ENCODE measurements at places on chromosomes 7 and 10. TPM values are rescaled to one million over a fixed set of nuclear protein-coding genes. Genes with fewer than 3 reads are reported as not detected.

GRCh38 chr10:44353128-44353390, 31.8 kb downstream of the CXCL12 start:
- no peaks in the 10 kb centered on the region for H3K36me3 ChIP-seq
- H3K4me1 ChIP-seq: no peaks in the 10 kb centered on the region
- H3K27me3 ChIP-seq: no peaks in the 10 kb centered on the region
- H3K27ac ChIP-seq: no peak overlapping the region
- peak; percentile 53 for DNase-seq

DNA sequence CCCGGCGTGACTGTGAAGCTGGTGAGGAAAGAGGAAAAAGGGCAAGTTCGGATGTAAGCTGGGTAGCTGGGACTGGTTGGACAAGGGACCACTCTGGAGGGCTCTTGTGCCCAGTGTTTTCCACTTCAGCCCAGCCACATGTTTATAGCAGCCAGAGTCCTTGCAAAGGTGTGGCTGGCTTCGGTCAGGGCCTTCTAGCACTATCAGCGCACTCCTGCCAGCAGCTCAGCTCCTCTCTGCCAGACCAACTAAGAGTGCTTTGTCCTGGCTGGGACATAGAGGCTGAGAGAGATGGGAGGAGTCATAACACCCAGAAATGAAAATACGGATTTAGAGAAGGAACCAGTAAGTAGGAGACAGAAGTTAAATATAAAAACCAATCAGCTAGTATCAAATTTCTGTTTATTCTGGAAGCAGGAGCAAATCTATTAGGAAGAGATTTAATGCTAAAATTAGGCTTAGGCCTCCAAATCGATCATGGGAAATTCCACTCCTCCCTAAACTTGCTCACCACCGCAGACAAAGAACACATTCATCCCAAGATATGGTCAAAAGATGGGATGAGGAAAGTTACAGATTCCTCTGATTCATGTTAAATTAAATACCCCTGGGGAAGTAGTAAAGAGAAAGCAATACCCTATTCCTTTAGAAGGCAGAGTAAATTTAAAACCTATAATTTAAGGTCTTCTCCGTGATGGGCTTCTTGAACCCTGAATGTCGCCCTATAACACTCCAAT, 135.0 kb downstream of the RALA start:
- H3K36me3 ChIP-seq: no peaks in the 10 kb centered on the region
- no peak for DNase-seq
- H3K27ac ChIP-seq: no peak overlapping the region

DNA sequence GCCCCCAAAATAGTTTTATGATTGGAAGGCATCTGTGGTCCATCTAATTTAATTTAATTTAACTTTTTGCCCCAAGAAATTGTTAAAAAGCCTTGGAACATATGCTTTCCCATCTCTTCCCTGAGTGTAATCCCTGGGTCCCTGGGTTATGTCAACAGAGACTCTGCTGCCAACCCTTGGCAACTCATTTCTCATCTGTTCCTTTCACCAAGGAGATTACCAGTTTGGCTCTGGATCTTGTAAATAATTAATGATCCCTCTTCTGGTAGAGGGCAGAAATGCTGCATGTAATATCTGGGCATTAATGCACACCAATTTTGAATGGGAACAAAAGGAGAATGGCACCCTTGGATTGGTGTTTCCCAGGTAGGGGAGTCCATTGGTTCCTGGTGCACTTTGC, 514.2 kb downstream of the CCSER2 start:
- no peak overlapping the region for H3K4me3 ChIP-seq
- no peak for DNase-seq
- H3K36me3 ChIP-seq: no peaks in the 10 kb centered on the region
- H3K4me1 ChIP-seq: no peaks in the 10 kb centered on the region
- H3K27ac ChIP-seq: no peak overlapping the region

GRCh38 chr7:94559972-94560371, 50.4 kb downstream of the CASD1 start:
- H3K36me3 ChIP-seq: no peaks in the 10 kb centered on the region
- no peaks in the 10 kb centered on the region for H3K4me1 ChIP-seq
- no peak overlapping the region for H3K27ac ChIP-seq
- no peak overlapping the region for H3K4me3 ChIP-seq
- DNase-seq: no peak

DNA sequence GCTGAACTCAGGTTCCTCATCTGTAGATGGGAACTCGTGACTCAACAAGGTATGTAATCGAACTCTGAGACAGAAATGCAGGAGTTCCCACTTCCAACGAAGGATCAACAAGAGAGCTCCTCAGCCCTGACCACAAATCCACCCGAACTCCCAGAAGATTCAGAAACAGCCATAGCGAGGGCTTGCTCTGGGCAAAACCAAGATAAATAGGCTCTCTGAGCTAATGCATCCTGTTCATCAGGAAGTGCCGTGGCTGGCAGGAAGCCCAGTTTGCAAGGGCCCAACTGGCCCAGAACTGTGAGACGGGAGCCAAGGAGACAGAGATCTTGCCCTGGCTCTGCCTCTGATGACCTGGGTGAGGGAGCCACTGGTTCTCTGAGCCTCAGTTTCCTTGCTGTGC, 141.7 kb upstream of the PFKP start:
- peak; percentile 85 for DNase-seq
- H3K4me3 ChIP-seq: no peak overlapping the region
- H3K27ac ChIP-seq: no peak overlapping the region
- H3K27me3 ChIP-seq: no peaks in the 10 kb centered on the region
- H3K36me3 ChIP-seq: no peaks in the 10 kb centered on the region
- H3K4me1 ChIP-seq: no peaks in the 10 kb centered on the region

DNA sequence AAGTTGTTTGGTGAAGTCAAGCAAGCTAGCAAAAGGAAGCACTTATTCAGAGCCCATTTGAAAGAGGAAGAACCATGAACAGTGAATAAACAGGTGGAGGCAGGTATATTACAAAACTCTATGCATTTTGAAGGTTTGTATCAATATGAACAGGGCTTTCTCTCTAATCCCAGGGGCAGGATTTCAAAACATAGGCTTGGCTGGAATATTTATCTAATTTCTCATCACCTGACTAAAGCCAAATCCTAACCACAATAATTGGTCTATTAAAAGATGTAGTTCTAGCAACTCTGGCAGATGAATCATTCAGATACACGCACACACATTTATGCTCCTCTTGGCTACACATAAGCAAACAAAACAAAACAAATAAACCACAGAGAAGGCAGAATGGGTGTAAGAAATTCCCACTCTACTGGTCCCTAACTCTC, 554.4 kb downstream of the INHBA start:
- DNase-seq: no peak
- H3K4me1 ChIP-seq: no peaks in the 10 kb centered on the region
- H3K36me3 ChIP-seq: no peaks in the 10 kb centered on the region
- H3K27me3 ChIP-seq: no peaks in the 10 kb centered on the region
- H3K27ac ChIP-seq: no peak overlapping the region

GRCh38 chr10:34522546-34522945, 292.6 kb downstream of the PARD3 start:
- DNase-seq: no peak
- H3K4me3 ChIP-seq: no peak overlapping the region
- no peaks in the 10 kb centered on the region for H3K27me3 ChIP-seq
- H3K36me3 ChIP-seq: no peaks in the 10 kb centered on the region
- no peaks in the 10 kb centered on the region for H3K4me1 ChIP-seq
- H3K27ac ChIP-seq: no peak overlapping the region

- no peak overlapping the region for H3K27ac ChIP-seq
- no peak for DNase-seq
- no peak overlapping the region for H3K4me3 ChIP-seq
- H3K27me3 ChIP-seq: no peaks in the 10 kb centered on the region
Measured at GRCh38 chr7:68922850-68923249, 675.4 kb upstream of the AUTS2 start.

GRCh38 chr10:21751341-21752310, 217.6 kb downstream of the MLLT10 start:
- no peak overlapping the region for H3K4me3 ChIP-seq
- H3K27ac ChIP-seq: no peak overlapping the region
- H3K4me1 ChIP-seq: no peaks in the 10 kb centered on the region
- H3K36me3 ChIP-seq: no peaks in the 10 kb centered on the region

DNA sequence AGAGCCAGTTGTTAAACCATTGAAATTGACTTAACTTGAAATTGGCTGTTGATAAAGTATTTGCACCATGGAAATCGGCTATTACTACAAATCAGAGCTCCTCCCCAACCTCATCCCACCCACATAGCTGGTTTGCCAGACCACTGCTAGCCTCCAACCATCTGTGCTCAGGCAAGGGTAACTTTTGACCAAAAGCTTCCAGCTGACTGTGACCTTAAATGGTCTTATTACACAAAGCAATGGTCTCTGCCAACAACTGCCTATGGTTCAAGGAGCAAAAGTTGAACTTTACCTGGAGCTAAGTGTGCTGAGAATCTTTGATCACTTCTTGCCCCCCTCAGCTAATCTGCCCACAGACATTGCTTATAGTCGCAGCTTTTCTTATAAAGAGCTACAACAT, 48.5 kb upstream of the ADRB1 start:
- H3K36me3 ChIP-seq: no peaks in the 10 kb centered on the region
- DNase-seq: no peak
- no peak overlapping the region for H3K4me3 ChIP-seq
- no peak overlapping the region for H3K27ac ChIP-seq

DNA sequence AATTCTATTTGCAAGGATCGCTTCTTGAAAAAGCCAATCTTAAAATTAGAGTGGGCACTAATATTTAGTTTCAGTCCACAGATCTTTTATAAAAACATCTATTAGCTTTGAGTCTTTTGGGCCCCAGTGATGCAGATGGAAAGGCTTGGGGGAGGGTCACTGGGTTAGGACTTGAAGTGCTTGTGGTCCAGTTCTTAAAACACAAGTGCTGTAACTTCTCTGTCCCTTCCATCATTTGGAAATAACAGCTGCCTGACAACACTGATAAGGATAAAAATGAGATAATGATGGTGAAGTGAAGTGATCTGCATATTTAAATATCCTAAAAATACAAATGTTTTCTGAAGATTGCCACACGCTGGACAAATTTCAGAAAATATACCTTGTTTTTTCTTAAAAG, 37.1 kb upstream of the ZRANB1 start:
- H3K36me3 ChIP-seq: no peaks in the 10 kb centered on the region
- no peak for DNase-seq
- H3K27ac ChIP-seq: no peak overlapping the region
- H3K4me3 ChIP-seq: no peak overlapping the region

DNA sequence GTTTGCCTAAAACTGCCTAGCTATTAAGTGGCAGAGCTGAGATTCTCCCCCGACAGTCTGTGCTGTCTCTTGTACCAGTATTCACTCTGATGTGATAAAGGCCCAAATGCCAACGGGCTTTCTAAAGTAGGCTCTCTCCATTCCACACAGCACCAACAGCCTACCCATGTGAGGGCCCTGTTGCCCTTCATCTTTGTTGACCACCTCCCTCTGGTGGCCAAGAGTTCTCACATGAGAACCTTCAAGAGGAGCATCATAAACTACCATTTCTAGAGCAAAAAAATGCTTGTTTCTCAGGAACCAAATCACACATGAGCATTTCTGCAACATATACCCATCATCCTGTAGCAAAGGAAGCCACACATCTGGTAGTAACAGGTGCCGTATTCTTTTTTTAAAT, 185.8 kb downstream of the GRM8 start:
- H3K36me3 ChIP-seq: no peaks in the 10 kb centered on the region
- DNase-seq: no peak
- no peak overlapping the region for H3K27ac ChIP-seq
- H3K4me3 ChIP-seq: no peak overlapping the region
- H3K27me3 ChIP-seq: no peaks in the 10 kb centered on the region

DNA sequence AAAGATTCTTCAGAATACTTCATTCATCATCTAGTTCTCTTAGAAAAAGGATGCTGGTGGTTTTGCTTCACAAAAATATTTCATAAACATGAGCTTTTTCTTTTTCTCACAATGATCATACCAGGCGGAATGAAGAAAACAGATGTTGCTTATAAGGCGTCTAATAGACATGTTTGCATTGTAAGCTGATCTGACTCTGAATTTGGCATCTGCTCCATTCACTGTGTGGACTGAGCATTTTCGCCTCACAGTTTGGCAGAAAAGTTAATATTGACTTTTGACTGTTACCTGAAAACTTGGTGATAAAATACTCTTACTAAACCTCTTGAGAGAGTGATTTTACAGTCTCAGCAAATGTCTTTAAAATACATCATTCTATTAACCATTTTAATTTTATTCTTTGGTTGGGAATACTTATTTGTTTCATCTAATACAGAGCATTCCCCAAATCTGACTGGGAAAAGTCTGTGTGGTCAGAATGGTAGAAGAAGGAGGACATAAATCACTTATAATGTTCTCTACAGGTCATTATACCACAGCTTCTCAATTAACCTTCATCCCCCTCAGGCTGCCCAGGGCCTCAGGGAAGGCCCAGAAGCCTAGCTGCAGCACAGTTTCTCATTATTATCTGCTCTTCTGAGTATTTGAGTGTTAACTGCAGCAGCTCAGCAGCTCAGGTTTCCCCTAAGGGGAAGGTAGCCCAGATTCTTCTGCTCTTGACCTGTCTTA, 121.6 kb upstream of the KAT6B start:
- H3K4me1 ChIP-seq: no peaks in the 10 kb centered on the region
- no peak overlapping the region for H3K4me3 ChIP-seq
- H3K27me3 ChIP-seq: no peaks in the 10 kb centered on the region
- no peak for DNase-seq
- H3K27ac ChIP-seq: no peak overlapping the region

GRCh38 chr10:1323951-1324350, 267.8 kb downstream of the WDR37 start:
- H3K27ac ChIP-seq: no peak overlapping the region
- H3K27me3 ChIP-seq: no peaks in the 10 kb centered on the region
- H3K36me3 ChIP-seq: no peaks in the 10 kb centered on the region
- DNase-seq: no peak
- no peak overlapping the region for H3K4me3 ChIP-seq

Gene TRIL
- total RNA-seq: 1.0 TPM

Gene PPP1R17
- not detected for total RNA-seq

Gene AKR1E2
- 20.8 TPM for total RNA-seq
